DMS 273 treated with DMSO at 0.1 percent for 48 hours (cell line): ENCODE measurements at places on chromosomes 4 and X.
A peak's percentile ranks its signal among the peaks of the same experiment; 100 is the strongest.

- no peak for DNase-seq
Observed at GRCh38 chr4:95701500-95702170, 138.3 kb upstream of the PDHA2 start.

- peak; percentile 11 for DNase-seq
Observed at GRCh38 chrX:49230500-49231232, 2.5 kb downstream of the CACNA1F start.

DNA sequence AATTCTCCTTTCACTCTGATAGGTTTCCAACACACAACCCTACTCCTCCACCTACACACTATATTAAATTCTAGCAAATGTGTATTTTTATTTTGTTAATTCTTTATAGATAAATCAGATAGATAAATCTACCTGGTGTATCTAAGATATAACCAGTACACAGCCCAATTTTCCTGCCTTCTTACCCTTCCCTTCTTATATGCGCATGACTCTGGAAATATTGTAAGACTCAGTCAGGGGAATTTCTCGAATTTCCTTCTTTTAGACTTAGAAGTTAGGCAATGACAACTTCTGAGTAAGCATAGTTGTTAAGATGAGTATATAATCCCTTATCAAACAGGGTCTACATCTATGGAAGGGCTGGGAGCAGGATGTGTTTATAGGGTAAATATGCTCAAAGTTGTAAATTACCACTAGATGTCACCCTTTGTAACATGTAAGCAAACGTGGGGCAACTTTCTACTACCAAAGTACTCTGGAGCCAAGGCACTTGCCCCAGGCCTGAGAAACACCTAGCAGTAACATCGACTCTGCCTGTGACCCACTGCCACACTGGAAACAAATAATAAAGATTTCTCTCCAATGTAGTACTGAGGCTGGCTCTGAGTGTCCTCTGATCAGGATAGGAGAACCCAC lies 444.7 kb downstream of the IQCM start:
- DNase-seq: peak; percentile 4

DNA sequence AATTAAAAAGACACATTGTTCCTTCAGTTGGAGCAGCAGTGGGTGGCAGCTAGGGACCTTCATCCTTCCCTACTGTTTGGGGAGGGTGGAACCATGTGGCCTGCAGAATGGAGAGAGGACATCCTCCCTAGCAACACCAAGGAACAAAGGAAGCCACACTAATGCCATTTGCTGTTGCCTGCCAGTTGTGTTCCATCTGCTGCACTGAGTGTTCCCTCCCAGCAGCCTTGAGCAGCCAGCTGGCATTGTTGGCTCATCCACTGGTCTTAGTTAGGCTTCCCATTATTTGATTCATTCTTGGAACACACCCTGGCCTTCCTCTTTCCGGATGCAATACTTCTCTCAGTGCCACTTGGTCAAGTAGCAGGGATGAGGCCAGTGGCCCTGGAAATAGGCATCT lies 25.0 kb upstream of the HMGB3 start:
- peak; percentile 64 for DNase-seq

- DNase-seq: no peak
Observed at GRCh38 chr4:112704991-112705845, 68.3 kb downstream of the LARP7 start.

- no peak for DNase-seq
Observed at GRCh38 chr4:63580796-63581475, 828.3 kb downstream of the TECRL start.
